ENCODE measurements at places on chromosomes 4 and X.
A peak's percentile ranks its signal among the peaks of the same experiment; 100 is the strongest.

DNA sequence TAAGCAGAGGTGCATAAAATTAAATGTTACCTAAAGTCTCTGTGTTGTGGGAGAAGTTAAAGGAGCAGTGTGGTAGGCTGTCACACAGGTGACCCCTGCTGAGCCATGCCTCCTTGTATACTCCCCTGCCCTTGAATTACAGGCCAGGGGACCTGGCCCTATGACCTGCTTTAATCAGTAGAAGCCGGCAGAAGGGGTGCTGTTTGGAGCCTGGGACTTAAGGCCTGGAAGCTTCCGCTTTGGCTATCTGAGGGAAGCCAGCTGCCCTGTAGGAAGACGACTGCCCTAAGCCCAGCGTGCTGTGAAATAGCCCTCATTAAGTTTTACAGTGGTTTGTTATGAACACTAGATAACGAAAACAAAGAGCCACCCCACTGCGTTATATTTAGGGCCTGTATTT, 34.1 kb downstream of the SPINK2 start:
- no peak for DNase-seq

GRCh38 chrX:154352466-154352865, 22.0 kb downstream of the FLNA start:
- no peak for DNase-seq

- no peak for DNase-seq
These were observed 29.4 kb upstream of the CENPU start for GRCh38 chr4:184763150-184763780.

DNA sequence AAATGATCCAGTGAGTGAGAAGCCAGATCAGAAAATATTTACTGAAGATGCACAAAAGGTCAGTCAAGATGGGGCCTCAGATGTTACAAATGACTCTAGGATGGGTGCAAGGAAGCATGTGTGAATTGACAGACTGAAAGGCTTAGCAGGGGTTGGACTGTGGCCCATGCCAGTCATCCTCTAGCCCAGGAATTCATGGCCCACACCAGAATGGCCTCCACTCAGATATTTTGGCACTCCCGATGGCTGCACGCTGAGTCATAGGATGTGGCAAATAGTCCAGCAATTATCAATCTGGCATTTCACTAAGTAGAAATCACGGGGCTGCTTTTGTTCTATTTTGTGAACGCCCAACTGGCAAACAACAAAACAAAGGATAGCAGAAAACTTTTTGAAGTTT, 406.5 kb downstream of the IQCM start:
- no peak for DNase-seq

DNA sequence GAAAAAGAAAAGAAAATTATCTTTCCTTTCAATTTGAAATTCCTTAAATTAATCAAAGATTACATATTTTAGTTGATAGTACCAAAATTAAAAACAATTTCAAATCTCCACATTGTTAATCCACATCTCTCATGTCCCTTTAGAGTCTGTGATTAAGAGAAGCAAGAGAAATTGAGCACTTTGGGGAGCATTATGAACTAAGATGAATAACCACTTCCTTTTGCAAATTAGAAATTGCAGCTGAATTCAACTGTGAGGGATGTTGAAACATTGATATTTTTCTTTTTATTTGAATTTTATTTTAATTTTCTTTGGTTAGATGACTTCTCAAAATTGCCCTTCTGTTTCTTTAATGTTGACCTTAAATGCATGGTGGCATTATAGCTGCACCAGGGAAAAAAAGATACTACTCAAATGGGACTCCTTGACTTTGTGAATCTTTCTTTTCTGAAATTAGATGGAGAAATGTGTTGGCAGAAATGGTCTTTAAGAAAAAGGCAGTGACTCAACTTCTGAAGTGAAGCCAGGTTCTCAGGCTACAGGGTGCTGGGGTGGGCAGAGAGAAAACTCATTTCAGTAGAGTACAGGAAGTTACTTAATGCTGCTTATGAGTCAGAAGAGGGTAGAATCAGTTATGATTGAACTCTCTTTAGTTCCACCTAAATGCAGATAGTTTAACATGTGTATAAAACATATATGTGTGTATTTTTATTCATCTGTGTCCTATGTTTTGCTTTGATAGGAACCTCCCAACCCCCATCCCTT, 92.0 kb upstream of the TNIP3 start:
- no peak for DNase-seq

DNA sequence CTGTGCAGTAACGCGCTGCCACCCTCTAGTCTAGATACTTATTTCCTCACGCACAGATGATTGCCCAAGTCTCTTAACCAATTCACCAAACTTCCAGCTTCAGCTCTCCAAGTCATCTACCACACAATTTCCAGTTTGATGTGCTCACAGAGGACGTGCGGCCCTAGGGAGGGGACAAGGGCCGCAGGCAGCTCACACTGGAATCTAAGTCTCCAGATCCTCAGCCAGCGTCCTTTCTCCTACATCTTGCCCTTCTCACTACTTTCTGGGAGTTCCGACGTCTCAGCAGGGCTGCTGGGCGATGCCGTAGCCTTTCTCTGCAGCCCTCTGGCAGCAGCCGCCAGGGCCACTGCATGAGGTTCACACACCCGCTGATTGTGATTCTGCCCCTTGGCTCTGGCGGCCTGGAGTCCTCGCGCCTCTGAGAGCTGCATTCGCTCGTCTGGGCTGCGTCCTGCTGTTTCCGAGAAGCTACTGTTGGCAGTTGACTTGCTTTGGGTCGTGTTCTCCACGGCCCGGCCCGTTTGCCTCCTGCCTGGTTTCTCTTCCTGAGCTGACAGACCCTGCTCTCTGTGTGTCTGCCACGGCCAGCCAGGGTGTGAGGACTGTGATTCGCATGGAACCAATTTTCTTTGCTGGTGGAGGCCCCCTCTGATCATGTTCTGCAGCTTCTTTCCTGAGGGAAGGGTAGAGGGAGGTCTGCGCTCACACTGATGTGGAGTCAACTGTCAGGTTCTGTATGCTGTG, 14.1 kb upstream of the TMEM131L start:
- no peak for DNase-seq

DNA sequence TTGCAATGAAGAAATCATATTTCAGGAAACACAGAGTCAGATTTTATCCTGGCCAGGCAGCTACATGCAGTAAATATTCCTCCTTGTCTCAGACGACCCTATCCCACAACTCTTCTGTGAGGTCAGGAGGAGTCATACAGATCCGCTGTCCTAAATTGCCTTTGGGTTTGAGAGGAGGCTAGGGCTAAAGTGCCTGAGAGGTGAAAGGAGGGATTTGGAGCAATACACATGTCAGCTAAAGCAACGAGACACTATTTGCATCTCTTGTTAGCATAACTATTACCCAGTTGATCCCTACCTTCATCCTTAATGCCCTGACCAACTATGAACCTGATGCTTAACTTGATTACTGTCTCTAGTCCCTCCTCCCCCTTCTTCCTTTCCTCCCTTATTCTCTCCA, 98.6 kb downstream of the TBC1D19 start:
- no peak for DNase-seq

DNA sequence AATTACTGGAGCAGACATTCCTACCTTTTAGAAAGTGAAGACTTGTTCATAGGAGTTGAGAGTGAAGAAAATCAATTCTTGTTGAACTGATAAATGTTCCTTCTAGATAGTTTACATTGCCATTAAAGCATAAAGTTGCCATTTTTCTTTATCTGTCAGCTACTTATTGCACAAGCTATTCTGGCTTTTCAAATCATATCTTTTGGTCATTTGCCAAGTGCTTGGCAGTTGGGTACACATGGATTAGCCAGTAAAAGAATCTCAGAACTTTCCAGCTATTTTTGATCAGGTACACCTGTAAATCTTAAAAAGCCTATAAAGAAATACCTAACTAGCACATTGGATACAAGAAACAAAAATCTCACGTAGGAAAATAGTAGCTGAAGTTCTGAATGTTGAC, 56.4 kb upstream of the PNPLA4 start:
- DNase-seq, result no peak

DNA sequence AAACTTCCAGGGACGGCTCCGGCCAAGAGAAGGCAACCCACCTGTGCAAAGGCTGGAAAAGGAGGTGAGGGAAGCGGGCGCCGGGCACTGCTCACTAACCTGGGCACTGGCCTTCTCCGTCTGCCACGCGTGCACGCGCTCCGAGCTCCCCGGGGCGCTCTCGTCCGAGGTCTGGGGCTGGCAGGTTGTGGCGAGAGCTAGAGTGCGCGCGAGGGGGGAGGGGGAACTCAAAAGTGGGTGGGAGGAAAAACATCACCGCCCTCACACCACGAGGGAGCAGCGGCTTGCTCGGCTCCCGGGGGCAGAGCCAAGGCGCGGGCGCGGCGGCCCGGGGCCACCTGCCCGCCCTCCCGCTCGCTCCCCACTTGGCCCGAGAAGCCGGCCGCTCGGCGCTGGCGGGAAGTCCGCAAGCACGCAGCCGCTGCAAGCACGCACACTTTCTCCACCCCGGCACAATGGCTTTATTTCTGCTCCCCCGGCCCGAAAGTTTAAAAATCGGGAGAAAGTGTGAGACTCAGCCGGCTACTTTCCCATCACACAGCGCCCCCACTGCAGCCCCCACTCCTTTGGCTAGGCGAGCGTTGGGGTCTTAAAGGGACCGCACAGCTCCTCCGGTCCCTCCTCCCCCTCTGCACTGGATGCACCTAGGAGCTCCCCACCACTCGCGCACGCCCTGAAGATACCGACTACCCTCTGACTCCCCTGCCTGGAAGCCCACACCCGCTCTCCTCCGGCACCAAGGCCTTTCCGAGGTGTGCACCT, at the start of gene CHRDL1:
Gene CHRDL1, minus strand, starts transcription at position 173 of the 762 bp plus-strand sequence. CDS start 3,636 bp downstream, outside the sequence.
- no peak for DNase-seq

- DNase-seq, result no peak
These were observed 965.3 kb downstream of the CCSER1 start for GRCh38 chr4:91092398-91092980.

DNA sequence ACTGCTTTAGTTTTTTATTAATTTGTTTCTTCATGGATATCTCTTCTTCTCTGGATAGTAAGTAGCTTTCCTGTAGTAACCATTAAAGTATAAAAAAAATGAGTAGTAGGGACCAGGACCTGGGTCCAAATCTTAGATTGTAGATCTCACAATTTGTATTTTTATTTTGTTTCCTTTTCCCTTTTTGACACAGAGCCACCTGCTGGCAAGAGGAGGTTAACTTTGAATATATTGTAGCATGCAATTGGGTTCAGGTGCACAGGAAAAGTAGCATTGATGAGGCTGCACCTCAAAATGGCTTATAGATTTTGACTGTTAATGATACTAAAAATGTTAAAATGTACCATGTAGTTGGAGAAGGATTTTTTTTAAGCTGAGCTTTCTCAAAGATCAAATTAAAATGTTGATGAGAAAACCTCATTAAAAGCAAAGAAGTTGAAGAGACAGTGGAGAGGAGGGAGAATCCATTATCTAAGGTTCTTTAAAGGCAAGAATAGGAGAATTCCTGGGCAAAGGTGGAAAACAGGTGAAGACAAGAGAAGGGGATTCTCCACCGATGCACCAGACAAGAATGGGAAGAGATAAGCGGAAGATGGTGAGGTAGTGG, 48.3 kb upstream of the HPGDS start:
- no peak for DNase-seq

- DNase-seq, result no peak
These were observed 201.0 kb upstream of the MAMLD1 start for GRCh38 chrX:150162141-150162540.

DNA sequence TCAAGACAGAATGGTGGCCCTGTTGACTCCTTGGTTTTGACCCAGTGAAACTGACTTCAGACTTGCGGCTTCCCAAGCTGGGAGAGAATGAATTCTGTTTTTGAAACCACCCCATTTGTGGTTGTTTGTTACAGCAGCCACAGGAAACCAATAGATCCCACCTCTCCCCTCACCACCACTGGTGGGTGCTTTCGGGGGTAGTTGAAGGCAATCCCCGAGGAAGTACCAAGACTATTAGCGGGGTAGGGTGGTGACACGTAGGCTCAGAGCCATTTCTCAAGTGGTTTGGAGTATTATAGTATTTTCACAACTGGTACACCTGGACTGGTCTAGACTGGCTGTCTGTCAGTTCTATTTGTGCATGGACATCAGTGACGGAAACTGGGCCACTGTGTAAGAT, 189.1 kb upstream of the RBPJ start:
- peak; percentile 70 for DNase-seq

- DNase-seq, result no peak
These were observed 69.6 kb upstream of the SLC4A4 start for GRCh38 chr4:71269233-71269632.

- no peak for DNase-seq
These were observed 36.4 kb upstream of the LCORL start for GRCh38 chr4:18057821-18058533.

- DNase-seq, result no peak
These were observed 234.5 kb upstream of the AGTR2 start for GRCh38 chrX:115936008-115936407.

GRCh38 chr4:52704661-52705060, 45.6 kb upstream of the USP46 start:
- no peak for DNase-seq

Data from CD8-positive, alpha-beta memory T cell (primary cell).